ENCODE measurements at places on chromosomes 2 and 18.

GRCh38 chr2:167826906-167827305 lies 420.5 kb downstream of the STK39 start:
- DNase-seq = no peak

DNA sequence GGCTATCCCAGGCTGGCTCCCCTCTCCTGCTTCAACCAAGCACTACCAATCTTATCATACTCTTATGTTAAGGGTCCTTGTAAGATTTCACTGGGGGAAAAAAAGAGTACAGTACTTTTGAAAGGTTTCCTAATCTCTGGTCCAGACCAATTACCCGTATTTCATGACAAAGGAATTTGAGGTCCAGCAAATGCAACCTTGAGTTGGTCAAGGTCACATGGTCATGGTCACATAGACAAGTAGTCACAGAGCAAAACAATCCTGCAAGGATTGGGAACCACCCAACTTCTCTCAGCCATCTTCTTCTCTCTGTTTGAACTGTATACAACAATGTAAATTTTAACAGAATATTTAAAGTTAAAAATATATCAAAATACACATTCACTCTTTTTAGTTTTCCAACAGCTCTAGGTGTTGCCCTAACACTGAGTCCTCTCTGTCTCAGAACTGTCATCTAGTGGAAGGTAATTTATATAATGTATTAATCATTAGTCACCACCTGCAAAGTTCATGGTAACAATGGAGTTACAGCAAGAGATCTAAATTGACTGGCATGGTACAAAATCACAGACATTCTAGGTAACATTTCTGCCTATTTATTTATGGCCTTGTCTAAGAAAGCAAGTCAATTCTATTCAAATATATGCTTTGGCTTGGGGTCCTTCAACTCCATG lies 21.5 kb downstream of the DTNB start:
- DNase-seq = no peak

GRCh38 chr2:47767880-47768609 lies 14.9 kb upstream of the MSH6 start:
- peak; percentile 18 for DNase-seq

- DNase-seq = no peak
Measured at GRCh38 chr2:159912580-159912979, 114.6 kb upstream of the CD302 start.

GRCh38 chr2:232887171-232887850 lies 17.2 kb downstream of the SNORC start:
- no peak for DNase-seq

DNA sequence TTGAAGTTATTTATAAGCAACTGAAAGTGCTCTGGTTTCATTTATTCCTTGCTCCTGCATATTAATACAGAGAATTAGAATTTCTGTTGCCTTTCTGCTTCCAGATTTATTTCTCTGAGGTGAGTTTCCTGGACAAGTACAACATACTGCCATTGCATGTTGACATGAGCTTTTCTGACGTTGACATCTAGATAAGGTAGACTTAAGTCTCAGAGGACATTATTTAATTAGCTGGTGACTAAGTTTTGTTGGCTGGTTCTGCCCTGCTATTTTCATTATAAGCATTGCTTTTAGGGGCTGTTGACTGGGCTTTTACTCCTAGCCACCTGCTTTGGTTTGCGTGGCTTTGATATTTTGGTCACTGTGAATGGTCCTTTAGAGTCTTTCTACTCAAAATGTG lies 282.9 kb upstream of the SPRED2 start:
- DNase-seq = no peak

DNA sequence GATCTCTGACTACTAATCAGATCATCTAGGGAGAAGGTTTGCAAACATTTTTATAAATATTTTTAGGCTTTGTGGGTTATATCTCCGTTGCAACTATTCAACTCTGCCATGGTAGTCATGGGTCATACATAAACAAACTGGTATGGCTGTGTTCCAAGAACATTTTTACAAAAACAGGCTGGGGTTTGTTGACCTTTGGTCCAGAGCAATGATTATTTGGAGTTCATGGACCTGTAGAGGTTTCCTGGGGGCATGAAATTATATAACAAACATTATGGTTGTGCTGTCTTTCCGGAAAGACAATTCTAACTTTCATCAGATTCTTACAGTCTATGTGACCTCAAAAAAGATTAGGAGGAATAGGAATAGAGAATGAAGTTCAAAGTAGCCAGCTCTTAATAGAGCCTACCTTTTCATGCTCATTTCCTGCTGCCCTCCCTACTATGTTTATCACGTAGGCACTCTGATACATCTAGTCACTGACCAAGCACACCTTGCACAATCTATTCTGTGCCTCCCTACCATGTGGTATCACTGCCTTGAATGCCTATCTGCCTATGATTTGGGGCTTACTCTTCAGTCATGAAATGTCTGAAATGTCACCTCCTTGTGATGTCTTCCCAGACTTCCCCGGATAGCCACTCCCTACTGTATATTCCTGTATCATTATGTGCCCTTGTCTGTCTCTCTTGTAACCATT lies 102.4 kb upstream of the SCN1A start:
- DNase-seq = no peak

- DNase-seq = no peak
Measured at GRCh38 chr2:225998653-225999052, 599.1 kb downstream of the NYAP2 start.

- no peak for DNase-seq
Measured at GRCh38 chr2:174667250-174667860, 69.8 kb upstream of the WIPF1 start.

DNA sequence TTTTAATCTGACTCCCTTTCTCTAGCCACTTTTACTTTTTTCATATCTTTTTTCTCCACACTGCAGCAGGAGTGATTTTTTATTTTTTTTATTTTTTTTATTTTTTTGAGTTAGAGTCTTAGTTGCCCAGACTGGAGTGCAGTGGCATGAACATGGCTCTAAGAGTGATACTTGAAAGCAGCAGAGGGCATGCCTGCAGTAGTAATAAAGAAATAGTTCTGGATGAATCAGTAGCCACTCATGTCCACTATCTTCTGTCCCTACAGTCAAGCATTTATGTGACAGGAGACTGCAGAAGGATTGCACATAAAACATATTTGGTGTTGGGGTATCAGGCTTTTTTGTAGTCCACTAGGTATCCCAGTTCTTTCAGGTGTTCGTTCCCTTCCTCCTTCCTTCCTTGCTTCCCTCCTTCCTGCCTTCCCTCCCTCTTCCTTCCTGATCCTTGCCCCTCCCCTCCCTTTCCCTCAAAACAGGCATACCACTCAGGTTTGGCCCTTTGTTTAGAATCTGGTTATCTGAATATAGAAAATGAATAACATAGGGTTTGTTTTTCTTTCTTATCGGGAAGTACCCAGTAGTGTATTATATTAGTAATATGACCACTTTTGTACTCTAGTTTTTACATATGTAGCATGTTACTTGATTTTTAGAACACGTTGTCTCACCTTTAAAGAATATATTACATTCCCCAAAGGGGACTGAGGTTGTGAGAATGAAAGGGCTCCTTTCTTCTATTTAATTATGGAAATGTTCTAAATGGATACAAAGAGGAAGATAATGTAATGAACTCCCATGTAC lies 23.5 kb downstream of the MIB1 start:
- no peak for DNase-seq

- DNase-seq = no peak
Measured at GRCh38 chr2:30262716-30263309, 31.5 kb downstream of the LBH start.

- peak; percentile 22 for DNase-seq
Measured at GRCh38 chr2:218322768-218323525, 30.6 kb upstream of the TMBIM1 start.

DNA sequence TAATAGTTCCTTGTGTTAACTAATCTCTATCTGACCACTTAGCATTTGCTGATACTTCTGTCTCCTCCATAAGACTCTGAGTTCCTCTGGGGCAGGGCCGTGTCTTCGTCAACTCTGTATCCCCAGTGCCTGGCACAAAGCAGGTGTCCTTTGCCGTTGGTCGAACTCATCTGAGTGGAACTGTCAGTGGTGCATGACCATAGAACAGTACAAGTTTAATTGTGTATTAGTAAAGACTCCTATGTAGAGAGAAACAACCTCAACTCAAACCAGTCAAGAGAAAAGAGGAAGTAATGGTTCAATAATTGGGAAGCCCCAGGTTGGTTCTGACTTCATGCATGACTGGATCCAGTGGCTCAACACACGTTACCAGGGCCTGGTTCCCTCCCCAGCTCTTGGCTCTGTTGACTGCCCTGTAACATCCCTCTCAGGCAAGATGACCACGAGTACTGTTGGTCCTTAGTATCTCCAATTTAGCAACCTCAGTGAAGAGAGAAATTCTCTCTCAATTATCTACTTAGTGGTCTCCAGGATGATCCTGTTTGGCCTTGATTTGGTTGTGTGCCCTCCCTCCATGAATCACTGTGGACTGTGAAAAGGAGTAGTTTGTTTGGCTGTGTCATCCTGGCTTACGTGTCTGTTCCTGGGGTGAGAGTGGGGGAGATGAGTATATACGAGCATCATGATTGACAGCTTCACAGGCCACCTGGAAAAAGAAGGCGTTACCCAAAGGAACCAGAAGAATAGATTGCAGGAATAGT lies 58.5 kb upstream of the MSH6 start:
- no peak for DNase-seq

GRCh38 chr18:23502516-23503037 lies 734 bp upstream of the RMC1 start:
- DNase-seq = no peak

DNA sequence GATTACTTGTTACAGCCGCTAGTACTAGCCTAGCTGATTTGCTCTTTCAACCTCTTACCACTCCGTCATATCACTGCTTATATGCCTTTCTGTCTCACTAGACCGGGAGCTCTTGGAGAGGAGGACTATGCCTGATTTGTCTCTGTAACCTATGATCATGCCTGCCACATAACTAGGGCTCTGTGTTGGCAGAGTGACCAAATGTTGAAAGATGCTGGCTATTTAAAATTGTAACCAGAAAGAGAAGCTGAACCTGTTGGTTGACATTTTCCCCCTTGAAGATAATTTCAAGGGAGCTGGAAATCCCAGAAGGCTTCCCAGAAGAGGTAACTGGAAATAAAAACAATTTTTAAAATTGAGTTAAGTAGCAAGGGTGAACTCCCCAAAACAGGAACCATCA lies 124.1 kb upstream of the MYCN start:
- no peak for DNase-seq

GRCh38 chr2:66982766-66983165 lies 414.4 kb upstream of the ETAA1 start:
- DNase-seq = no peak

DNA sequence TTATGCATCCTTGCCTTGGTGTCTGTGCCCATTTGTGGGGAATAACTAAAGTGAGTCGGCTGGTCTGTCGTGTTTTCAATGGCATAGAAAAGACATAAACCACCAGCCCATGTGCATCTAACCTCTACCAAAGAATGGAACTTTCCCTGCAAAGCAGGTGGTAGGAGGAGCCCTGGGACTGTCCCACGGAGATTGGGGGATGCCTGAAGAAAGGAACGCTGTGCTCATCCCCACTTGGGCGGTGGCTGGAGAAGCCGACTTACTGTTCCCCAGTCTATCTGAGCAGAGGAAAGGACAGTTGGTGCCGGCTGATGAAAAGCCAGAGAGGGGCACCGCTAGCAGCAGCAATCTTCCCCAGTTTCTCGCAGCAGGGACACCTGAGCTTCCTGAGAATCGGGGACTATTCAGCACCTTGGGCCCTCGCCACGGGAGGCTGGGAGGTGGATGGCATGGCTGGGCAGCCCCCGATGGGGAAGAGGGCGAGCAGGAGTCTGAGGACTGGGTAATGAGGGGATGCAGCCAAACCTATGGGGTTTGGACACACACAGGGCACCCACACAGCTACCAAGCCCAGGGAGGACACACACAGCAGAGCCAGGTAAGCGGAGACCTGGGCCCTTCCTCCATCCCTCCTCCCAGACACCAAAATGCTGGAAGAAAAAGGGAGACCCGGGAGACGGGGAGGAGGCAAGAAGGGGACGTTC lies 53.7 kb upstream of the AGAP1 start:
- no peak for DNase-seq

DNA sequence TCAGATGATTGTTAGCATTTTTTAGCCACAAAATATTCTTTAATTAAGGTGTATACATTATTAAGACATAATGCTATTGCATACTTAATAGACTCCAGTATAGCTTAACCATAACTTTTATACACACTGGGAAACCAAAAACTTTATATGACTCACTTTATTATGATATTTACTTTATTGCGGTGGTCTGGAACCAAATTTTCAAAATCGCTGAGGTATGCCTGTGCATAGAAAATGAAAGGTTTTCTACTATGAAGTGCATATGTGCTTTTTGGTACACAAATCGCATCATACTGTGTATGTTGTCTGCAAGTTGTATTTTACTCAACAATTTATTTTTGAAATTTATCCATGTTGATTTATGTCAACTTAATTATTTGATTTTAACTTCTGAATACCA lies 875.1 kb downstream of the SLC4A3 start:
- no peak for DNase-seq

GRCh38 chr2:227428731-227429285 lies 41.1 kb upstream of the SCYGR1 start:
- DNase-seq = no peak

DNA sequence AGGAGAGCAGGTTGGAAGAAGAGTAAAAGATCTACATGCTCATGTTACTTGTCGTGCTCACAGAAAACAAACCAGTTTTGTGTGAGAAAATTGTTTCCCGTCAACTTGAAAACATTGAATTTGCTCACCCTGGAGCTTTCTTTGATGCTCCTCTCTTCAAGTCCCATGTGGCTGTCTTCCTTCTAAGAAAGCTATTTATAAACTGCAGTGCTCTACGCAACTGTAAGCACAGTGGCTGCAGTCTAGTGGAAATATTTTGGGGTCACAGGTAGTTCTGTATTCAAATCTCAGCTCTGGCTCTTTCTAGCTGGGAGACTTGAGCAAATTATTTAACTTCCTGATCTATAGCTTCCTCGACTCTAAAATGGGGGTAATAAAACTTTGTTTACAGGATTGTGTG lies 211.8 kb downstream of the PLCL1 start:
- no peak for DNase-seq

DNA sequence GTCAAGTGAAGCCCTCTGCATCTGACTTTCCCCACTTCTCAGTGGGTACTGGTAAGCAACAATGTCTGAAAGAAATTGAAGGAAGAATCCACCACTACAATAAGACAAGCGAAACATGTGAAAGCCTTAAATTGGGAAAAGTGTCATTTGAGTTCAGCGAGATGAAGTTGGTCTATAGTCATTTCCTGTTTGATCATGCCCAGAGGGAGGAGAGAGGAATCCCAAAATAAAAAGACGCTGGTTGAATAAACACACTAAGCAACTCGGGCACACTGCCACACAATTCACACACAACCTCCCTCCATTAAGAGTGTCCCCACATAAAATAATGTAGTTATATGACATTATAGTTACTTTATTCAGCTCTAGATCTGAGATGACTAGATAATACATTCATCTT lies 166.1 kb downstream of the CBLN2 start:
- no peak for DNase-seq

- no peak for DNase-seq
Measured at GRCh38 chr2:100423631-100424030, 6.2 kb upstream of the CHST10 start.

GRCh38 chr2:242054881-242055801 lies 185.6 kb downstream of the RTP5 start:
- no peak for DNase-seq

Data from NCI-H1092 (cell line).